Heart right ventricle (tissue), 16 donors: ENCODE measurements at places on chromosomes 13 and 19. TPM values are rescaled to one million over a fixed set of nuclear protein-coding genes. Genes with fewer than 3 reads are reported as not detected.

GRCh38 chr13:99432609-99433542 is 68.4 kb upstream of the TM9SF2 start:
- peak; percentile 53 for DNase-seq

- no peak for DNase-seq
Measured at GRCh38 chr19:53662209-53662608, 30.4 kb downstream of the DPRX start.

- DNase-seq = peak; percentile 41
Measured at GRCh38 chr13:103004661-103005345, 61.4 kb downstream of the SLC10A2 start.

GRCh38 chr13:28043224-28043623 is 54.7 kb upstream of the URAD start:
- no peak for DNase-seq

DNA sequence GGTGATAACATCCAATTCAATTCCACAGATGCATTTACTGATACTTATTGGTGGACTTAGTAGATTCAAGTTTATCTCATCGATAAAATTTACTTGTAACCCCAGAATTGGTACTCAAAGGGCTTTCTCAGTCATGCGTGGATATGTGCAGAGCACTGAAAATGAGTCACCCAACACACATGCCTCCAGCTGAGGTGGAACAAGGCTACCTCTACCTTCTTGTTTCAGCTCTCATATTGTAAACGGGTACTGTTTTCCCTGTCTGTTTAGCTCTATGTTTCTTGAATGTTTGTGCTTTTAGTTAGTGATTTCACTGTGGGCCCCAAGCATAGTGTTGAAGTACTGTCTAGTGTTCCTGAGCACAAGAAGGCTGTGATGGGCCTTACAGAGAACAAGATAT is 1.5 kb downstream of the LRRC63 start:
- no peak for DNase-seq

DNA sequence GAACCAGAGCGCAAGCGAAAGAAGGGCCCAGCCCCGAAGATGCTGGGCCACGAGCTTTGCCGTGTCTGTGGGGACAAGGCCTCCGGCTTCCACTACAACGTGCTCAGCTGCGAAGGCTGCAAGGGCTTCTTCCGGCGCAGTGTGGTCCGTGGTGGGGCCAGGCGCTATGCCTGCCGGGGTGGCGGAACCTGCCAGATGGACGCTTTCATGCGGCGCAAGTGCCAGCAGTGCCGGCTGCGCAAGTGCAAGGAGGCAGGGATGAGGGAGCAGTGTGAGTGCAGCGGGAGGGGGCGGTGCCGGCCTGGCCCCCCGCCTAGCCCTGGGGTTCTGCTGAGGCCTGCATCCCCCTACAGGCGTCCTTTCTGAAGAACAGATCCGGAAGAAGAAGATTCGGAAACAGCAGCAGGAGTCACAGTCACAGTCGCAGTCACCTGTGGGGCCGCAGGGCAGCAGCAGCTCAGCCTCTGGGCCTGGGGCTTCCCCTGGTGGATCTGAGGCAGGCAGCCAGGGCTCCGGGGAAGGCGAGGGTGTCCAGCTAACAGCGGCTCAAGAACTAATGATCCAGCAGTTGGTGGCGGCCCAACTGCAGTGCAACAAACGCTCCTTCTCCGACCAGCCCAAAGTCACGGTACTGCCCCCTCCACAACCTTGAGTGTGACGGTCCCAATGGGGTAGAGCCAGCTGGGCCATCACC is 2.1 kb downstream of the NR1H2 start:
- DNase-seq = no peak

- DNase-seq = no peak
Measured at GRCh38 chr13:45064889-45065288, 55.4 kb upstream of the GTF2F2 start.

- DNase-seq = no peak
Measured at GRCh38 chr13:47548294-47548840, 452.7 kb downstream of the SUCLA2 start.

- DNase-seq = no peak
Measured at GRCh38 chr19:15419413-15420025, 731 bp upstream of the AKAP8L start.

- no peak for DNase-seq
Measured at GRCh38 chr19:16232127-16232526, 34.4 kb downstream of the AP1M1 start.

DNA sequence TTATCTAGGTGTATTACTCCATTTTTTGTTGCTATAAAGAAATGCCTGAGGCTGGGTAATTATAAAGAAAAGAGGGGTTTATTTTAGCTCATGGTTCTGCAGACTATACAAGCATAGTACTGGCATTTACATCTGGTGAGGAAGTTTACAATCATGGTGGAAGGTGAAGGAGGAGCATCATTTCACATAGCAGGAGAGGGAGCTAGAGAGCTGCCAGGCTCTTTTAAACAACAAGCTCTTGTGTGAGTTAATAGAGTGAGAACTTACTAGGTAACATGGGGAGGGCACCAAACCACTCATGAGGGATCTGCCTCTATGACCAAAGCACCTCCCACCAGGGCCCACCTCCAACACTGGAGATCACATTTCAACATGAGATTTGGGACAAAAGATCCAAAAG is 221.7 kb upstream of the GPC6 start:
- no peak for DNase-seq

GRCh38 chr19:40774916-40775631 is at the start of gene MIA:
Gene MIA, plus strand, starts transcription at chr19:40775521. Its CDS starts 22 bp downstream, at chr19:40775543.
- DNase-seq = no peak

DNA sequence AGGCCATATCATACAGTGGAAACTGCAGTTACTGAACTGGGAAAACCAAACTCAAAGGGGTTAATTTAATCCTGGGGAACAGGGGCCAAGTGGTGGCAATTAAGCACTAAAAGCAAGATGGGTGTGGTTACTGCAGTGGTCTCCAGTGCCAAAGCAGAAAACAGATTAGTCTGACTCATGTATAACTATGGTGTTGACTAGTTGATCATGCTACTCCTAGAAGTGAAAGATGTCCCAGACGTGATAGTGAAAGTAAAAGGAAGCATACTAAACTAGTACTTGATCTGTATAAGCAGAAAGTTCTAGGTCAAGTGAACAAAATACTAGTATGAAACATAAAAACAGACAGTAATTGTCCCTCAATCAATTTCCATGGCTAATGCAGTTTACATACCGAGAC is 360.0 kb upstream of the SLITRK5 start:
- DNase-seq = no peak

GRCh38 chr13:95579303-95579702 is 26.8 kb downstream of the CLDN10 start:
- no peak for DNase-seq

- DNase-seq = no peak
Measured at GRCh38 chr13:78686461-78686860, 27.5 kb upstream of the OBI1 start.

- DNase-seq = no peak
Measured at GRCh38 chr13:28657784-28658538, 969 bp upstream of the POMP start.

DNA sequence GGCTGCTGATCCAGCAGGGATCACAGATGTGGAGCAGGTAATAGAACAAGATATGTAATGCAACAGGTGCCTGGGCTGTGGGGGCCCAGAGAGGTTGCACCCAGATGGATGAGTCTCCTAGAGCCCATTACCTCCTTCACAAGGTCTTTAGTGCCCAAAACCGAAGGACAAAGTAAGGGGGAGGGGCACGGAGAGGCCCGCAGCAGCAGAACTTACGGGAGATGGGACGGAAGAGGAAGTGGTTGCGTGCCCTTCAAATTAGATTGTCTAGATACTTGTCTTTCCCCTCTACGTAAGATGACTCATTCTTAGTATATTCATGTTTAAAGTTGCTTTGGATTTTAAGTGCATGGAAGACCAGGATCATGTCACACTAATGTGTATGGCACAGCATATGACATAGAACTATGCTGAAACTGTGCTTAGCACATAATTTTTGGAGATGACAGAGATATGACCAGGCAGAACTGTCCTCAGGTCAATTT is 5.7 kb upstream of the MRPS31 start:
- no peak for DNase-seq

DNA sequence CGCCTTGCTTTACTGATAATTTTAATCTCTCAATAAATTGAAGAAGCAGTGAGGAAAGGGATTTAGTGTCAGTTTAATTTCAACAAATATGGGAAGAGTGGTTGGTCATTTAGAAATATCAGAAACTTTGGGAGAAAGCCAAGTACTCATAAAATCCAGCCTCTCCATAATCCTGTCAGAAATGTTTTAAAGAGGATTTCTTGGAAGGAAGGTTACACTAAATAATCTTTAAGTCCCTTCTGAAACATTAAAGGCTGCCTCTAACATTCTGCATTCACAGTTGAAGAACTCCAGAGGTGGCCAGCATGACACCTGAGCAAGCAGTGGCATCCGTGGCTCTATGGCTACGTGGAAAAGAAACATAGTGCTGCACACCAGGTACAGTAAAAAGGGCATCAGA is 378.5 kb downstream of the ENOX1 start:
- DNase-seq = no peak

DNA sequence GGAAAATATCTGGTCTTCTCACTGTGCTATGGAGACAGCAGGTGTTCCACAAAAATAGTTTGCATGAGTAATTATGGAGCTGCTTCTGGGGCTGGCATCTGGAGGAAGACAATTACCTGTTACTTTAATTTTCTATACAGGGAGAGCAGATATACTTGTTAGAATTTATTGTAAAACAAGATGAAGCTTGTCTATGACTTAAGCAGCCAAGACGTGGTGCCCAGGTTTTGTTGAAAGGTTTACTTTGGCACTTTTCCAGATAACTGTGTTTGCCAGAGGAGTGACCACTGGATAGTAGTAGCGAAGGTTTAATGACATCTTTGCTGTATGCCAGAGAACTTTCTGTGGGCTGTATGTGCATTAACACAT is 134.5 kb upstream of the KL start:
- DNase-seq = no peak

GRCh38 chr19:56115490-56115889 is 5.6 kb downstream of the ZNF787 start:
- DNase-seq = no peak

GRCh38 chr13:43270130-43270830 is 246.9 kb downstream of the DNAJC15 start:
- no peak for DNase-seq

DNA sequence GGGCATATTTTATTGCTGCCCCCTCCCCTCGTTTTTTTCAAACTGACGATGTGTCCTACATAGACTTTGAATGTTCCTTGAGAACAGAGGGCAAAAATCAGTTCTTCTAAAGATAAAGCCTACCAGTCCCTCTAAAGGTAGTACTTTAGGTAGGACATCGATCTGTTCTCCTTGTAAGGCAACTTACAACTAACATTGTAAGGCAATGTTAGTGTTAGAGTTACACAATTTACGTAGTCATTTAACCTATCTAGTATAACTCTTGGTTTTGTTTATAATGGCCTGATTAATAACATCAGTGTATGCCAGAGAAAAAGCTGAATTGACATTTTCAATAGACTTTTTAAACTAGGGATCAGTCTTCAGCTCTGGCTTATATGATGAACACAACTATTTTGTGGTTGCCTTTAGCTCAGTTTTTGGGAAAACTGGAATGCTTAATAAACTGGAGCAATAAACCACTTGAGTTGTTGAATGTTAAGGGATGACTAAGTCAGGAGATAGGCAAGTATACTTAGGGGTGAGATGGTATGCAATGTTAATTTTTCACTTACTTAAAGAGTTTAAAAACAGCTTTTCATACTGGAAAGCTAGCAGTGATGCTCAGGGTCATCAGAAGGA is 2.2 kb downstream of the NDFIP2 start:
- DNase-seq = no peak

DNA sequence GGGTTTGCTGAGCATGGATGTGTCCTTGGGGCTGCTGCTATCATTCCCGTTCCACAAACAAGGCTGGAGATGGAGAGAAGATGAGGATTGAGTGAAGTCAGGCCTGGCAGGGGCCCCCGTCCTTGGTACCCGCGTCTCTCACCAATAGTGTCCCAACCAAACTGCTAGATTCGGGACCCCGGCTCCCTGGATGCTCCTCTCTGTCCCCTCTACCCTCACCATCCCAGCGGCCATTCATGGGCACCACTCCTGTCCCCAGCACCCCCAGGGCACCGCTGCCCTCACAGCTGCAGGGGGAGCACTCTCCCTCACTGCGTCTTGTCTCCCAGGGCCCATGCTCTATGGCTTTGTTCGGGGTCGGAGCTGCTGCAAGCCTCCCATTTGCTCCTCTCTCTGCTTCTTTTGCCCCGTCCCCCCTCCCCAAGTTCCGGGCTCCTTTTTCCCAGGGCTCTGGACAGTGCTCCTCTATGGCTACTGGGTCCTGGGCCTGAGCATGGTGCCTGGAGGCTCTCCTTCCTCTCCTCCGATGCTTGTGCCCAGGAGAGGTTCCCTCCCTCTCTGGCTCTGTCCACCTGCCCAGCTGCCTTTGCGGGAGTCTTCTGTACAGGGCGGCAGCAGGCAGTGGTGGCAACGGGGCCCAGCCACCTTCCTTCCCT is 219.5 kb downstream of the TEX29 start:
- DNase-seq = no peak

GRCh38 chr19:52691215-52691610 is 43.6 kb downstream of the ZNF611 start:
- peak; percentile 11 for DNase-seq

- no peak for DNase-seq
Measured at GRCh38 chr19:17220207-17220758, 5.1 kb downstream of the USE1 start.

- no peak for DNase-seq
Measured at GRCh38 chr13:45353895-45354294, 12.9 kb upstream of the TPT1 start.

CD22 gene
- 0.07 TPM for polyA plus RNA-seq

SYDE1 gene
- 12.9 TPM for polyA plus RNA-seq

ADM5 gene
- 1.1 TPM for polyA plus RNA-seq

PSG1 gene
- not detected for polyA plus RNA-seq

FUT6 gene
- not detected for polyA plus RNA-seq

LCP1 gene
- polyA plus RNA-seq = 6.7 TPM

LILRB1 gene
- polyA plus RNA-seq = 1.4 TPM

SIX5 gene
- 29.3 TPM for polyA plus RNA-seq

CRYL1 gene
- 16.7 TPM for polyA plus RNA-seq

KCNN4 gene
- polyA plus RNA-seq = 1.4 TPM

FFAR1 gene
- polyA plus RNA-seq = not detected

CCDC159 gene
- 79.9 TPM for polyA plus RNA-seq

NAPSA gene
- 0.25 TPM for polyA plus RNA-seq

TYROBP gene
- polyA plus RNA-seq = 60.9 TPM

MRPS31 gene
- polyA plus RNA-seq = 32.8 TPM

CLN5 gene
- polyA plus RNA-seq = 13.7 TPM

DMKN gene
- 32.2 TPM for polyA plus RNA-seq

ZNF709 gene
- 0.64 TPM for polyA plus RNA-seq

EPSTI1 gene
- polyA plus RNA-seq = 2.0 TPM

CYP4F3 gene
- polyA plus RNA-seq = 0.07 TPM

TRPC4 gene
- 0.26 TPM for polyA plus RNA-seq

CAMSAP3 gene
- polyA plus RNA-seq = 0.37 TPM

ZNF677 gene
- polyA plus RNA-seq = 14.3 TPM

CEACAM8 gene
- not detected for polyA plus RNA-seq
